ENCODE measurements at places on chromosomes 1 and 21.

DNA sequence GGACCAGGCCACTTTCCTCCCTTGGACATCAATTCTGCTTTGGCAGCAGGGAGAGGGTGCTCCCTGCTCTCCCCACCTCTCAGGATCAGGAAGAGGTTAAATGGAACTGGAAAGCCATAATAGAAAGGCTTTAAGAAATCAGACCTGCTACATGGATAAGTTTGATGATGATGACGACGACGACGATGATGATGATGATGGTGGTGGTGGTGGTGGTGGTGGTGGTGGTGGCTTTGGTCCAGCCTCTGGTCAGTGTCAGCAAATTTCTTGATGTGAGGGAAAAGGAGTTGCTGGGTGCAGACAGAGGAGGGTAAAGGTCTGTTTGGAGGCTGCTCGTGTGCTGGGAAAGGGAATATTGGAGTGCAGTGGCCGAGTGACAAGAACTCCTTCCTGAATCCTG is 36.8 kb downstream of the VWA5B1 start:
- DNase-seq = no peak

DNA sequence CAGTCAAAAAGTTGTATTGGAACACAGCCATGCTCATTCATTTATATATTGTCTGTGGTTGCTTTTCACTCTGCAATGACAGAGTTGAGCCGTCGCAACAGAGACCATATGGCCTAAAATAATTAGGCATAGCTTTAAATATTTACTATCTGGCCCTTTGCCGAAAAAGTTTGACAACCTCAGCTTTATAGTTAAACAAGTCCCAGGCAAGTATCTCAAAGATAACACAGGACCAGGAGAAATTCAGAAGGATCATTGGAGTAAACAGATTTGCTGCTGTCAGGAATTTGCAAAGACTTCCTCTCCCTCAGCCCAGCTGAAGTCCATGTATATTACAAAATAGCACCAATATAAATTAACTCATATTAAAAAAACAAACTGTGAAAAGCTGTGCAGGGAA is 34.4 kb downstream of the NID1 start:
- no peak for DNase-seq

DNA sequence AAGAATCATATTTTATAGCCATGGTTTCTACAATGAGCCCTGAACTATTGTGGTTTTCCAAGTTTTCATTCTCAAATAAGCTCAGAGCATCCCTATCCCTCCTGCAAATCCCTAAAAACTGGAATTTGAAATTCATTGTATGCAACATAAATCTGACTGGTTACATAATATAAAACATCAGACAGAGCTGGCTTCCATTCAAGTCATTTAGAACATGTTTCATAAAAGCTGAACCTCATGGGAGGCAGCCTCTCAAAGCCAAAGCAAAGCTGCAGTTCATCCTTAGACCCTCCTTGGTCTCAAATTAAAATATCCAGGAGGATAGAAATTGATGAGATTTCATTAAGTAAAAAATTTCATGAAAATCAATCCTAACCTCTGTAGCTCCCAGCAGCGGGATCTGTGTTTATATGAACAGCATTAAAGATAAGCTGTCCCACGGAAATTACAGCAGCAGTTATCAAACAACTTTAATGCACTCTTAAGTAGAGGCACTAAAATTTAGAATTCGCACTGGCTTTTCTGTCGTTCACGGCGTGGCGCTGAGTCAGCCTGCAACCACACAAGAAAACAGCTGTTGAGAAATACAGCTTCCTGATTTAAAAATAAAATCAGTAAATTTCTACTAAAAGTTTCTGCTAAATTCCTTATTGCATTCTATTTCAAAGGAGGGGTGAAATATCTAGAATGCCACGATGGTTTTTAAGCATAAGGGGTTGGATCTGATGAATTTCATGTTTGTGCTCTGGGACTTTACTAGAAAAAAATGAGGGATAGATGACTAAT is 99.9 kb upstream of the TIAM1 start:
- DNase-seq = no peak

- no peak for DNase-seq
Measured at GRCh38 chr1:161133220-161133740, 813 bp upstream of the DEDD start.

- peak; percentile 81 for DNase-seq
Measured at GRCh38 chr1:159936273-159936904, 9.0 kb downstream of the IGSF9 start.

GRCh38 chr1:115062542-115063004 is 26.7 kb downstream of the TSPAN2 start:
- peak; percentile 61 for DNase-seq

DNA sequence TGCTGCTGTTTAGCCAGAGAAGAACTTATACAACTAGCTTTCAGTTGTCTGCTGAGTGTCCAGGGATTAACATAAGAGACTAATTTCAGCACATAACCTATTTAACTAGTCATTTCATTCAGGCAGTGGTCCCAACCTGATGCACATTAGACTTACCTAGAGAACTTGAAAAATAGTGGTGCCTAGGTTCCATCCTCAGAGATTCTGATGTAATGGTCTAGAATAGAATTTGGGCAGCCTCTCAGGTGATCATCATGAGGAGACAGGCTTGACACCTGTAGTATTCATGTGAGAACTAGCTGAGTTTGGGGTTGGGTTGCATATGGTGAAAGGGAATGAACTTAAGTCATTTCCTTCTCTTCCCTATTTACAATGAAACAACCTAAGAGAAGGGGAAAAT is 24.8 kb downstream of the CNST start:
- DNase-seq = no peak

DNA sequence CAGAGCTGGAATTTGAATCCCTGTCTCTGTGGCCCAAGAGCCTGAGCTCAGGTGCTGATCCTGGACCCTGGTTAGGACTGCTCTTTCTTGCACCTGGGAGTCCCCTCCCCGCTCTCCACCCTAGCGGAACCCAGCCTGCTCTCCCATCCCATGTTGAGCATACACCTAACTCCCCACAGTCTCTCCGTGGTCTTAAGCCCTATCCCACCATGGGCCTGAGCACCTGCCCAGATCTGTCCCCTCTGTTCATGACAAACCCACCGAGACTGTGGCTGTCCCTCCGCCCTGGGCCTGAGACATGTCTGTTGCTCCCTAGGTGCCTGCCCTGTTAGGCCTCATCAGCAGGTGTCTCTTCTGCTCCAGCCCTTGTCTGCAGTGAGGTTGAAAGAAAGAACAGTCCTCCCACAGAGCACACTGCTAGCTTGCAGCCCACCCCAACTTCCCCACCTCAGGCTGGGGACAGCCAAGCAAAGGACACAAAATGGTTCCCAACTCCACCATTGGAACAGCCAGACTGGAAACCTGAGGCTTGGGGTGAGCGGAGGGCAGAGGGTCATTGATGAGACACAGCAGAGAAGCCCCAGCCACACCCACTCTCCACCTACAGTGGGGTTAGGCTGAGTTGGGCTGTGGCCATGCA is 118.5 kb downstream of the MATN1 start:
- no peak for DNase-seq

DNA sequence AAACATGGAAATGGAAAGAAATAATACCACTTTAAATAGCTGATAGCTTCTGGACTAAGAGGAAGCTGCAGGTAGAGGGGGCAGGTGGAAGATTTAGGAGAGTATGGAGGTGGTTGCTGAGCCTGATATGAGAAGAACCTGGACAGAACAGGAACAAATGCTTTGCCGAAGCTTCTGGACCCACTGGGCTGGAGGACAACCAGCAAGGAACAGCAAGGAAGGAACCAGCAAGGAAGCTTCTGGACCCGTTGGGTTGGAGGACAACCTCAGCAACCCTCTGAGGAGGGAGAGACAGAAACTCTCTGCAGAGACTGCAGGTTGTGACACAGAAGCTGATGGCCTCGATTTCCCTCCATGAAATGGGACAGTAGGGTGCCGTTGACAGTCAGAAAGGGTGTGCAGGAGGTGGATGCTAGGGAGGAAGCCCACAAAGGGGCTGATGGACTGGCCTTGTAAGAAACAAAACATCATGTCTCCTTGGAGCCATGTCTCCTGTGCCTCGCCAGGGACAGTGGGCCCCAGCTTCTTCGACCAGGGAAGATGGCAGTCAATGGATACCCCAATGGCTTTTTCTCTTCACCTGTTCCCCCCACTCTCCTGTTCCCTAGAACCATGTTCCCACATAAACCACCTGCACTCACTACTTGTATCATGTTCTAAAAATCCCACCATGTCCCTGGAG is 8.3 kb upstream of the WNT3A start:
- DNase-seq = no peak

- peak; percentile 53 for DNase-seq
Measured at GRCh38 chr21:34989337-34990151, 59.6 kb downstream of the RUNX1 start.
